ENCODE measurements at places on chromosomes 6 and 20.
A peak's percentile ranks its signal among the peaks of the same experiment; 100 is the strongest.

DNA sequence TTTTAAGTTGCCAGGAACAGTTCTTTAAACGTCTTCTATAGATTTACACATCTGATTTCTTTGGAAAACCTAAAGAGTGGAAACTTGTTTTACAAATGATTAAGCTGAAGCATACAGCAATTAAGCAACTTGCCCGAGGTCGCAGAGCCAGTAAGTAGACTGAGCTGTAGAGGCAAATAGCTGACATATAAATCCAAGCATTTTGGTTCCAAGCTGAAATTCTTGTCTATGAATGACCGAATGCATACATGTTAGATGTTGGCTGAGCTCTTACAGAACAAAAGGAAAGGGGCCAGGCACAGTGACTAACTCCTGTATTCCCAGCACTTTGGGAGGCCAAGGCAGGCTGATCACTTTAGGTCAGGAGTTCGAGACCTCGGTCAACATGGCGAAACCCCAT, 101.8 kb upstream of the SGK1 start:
- no peak for DNase-seq

DNA sequence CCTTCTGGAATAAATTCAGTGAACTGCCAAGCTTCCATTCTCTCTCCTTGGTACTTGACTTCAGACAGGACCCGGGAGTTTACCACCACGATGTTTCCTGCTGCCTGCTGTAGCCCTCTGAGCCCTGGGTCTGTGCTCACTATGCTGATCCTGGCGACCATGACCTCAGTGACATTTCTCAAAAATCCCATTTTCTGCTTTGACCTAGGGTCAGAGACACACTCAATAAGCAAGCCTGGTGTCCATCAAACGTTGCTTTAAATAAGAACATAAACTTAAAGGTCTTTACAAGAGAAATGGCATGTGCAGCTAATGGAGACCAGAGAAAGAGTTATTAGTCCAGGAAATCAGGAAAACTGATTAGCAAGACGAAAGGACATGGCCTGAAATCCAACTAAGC, 509.7 kb upstream of the SULF2 start:
- no peak for DNase-seq

DNA sequence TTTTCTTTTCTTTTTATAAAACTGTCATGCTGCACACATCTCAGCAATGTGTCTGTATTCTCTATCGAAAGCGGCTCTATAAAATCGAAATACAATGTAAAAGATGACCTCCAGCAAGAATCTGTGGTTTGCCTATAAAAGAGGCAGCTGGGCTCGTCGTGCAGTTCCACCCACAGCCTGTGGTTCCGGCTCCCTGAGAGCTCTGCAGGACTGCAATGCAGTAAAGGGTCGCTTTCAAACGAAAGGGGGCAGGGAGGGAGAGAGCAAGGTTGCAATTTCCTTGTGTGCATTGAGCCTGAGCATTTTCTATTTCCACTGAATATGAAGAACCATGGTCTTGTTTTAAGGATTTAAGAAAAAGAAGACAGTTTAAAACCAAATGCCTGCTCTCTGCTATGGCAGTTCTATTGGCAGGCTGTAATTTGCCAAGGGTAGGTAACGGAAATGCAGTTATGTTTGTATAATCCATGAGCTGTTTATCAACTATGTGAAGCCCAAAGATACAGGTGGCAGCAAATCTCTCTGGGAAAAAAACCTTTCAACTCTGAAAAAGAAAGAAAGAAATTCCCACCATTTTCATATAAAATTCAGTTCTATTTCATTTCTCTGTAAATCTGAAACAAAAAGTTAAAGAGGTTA, 236.5 kb downstream of the HACE1 start:
- no peak for DNase-seq

DNA sequence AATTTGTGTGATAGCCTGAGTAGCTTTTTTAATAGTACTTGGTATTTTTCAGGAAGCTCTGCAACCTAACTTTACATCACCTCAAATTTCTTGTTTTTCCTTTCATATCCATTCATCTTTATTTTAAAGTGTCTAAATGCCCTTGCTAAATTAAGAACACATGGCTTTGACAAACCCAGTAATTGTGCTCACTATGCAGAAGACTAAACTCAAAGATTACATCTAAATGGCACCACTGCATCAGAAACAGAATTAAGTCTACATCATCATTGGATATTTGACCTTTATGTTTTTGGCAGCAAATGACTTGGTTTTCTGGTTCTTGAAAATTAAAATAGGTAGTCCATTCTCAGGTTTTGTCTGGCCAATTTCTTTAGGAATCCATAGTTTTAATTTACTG, 69.6 kb upstream of the HDGFL1 start:
- DNase-seq: no peak

GRCh38 chr6:27759930-27760329, 152.3 kb downstream of the OR2B2 start:
- no peak for DNase-seq

DNA sequence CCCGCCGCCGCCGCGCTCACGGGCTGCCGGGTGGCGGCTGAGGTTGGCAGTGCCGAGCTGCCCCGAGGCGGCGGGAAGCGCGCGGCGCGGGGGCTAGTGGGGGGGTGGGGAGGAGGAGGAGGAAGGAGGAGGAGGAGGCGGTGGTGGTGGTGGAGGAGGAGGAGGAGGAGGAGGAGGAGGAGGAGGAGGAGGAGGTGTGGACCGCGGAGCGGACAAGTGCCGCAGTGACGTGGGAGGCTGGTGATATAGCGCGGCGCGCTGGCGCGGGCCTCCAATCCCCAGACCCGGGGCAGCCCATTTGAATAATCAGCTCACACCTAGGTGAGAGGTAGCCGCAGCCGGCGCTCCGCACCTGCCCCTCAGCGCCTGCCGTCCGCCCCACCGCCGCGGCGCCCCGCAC, at the start of gene FOXA2:
Gene FOXA2, minus strand, starts transcription at position 51 of the 400 bp plus-strand sequence. CDS start 294 bp downstream, outside the sequence.
- DNase-seq: peak; percentile 58

DNA sequence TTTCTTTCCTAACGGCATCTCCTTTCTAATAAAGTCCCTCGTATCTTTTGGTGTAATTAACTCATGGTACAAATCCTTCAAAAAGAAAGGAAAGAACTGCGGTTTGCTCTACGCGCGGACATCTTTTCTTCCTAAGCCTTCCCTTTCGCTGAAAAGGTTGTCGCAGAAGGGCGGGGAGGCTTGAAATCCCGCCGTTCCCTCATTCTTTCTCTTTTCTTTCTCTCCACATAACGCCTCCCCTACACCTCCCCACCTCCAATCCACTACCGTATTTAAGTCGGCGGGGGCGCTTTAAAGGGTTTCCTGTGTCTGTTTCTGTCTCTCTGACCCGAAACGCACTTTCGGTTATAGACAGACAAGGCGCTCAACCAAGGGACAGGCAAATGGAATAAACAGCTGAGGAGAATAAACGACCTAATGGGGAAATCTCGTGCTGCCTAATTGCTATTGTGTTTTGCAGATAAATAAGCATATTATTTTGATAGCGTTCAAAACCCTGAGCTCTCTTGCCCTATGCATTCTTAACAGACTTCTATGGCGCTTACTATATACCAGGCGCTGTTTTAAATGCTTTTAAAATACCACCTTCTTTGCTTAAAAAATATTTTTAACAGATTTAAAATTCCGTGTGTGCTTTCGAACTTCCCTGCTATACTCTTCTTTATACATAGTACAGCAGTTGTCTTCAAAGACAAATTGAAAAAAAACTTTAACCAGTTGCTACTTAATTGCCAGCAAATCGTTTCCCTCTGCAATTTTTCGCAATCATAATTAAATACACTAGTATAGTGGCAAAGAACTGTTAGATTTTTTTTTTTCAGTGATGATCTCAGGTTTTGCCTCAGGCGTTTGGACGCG, 2.5 kb upstream of the HEY2 start:
- no peak for DNase-seq

- DNase-seq: no peak
Observed at GRCh38 chr6:125020385-125020784, 58.1 kb downstream of the RNF217 start.

DNA sequence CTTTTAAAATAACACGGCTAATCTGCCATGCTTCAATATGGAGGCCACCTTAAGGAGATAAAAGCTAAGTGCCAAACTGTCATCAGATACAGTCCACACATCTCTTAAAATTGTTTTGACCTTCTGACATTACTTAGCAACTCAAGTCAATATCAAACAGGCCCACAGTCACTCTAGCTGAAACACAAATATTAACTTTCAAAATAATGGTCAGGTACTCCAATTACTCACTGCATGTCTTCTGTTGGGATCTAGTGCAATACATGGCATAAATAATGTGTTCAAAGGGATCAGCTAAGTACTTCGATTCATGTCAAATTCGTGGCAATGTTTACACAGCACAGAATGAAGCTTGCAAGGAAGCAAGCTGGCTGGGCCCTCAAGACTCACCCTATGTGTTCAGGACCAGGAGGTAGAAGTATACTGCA, 133.9 kb upstream of the BEND6 start:
- no peak for DNase-seq

DNA sequence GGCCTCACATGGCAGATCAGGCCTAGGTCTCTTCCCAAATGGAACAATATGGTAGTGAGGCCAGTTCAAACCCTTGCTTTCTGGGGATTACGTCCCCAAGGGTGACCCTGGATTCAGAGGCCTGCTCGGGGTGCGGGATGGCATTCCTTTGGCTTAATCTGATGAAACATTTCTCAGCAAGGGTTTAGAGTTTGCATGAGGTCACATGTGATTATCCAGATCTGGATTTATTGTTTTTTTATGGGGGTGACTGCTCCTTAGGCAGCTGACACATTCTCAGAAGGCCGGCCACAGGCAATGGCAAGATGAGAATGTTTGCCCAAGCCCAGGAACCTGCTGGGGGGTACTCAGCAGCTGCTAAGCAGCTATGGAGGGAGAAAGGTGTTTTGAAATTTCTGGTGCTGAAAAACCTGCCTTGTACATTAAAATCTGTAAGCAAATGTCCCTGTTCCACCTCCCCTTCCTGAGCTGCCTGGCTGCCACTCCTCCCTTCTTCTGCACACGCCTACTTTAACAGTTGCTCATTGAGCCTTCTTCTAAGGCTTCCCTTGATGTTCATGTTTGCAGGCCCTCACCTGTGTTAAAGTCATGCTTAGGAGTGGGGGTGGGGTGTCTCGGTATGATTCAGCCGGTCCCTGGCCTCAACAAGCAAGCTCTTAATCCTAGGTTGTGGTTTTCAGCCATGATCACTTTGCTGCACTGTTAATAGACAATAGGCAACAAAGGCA, 37.9 kb upstream of the FUCA2 start:
- no peak for DNase-seq

GRCh38 chr20:49882171-49882970, 33.0 kb downstream of the SPATA2 start:
- no peak for DNase-seq

- DNase-seq: no peak
Observed at GRCh38 chr6:1049900-1050299, 262.0 kb upstream of the FOXQ1 start.

DNA sequence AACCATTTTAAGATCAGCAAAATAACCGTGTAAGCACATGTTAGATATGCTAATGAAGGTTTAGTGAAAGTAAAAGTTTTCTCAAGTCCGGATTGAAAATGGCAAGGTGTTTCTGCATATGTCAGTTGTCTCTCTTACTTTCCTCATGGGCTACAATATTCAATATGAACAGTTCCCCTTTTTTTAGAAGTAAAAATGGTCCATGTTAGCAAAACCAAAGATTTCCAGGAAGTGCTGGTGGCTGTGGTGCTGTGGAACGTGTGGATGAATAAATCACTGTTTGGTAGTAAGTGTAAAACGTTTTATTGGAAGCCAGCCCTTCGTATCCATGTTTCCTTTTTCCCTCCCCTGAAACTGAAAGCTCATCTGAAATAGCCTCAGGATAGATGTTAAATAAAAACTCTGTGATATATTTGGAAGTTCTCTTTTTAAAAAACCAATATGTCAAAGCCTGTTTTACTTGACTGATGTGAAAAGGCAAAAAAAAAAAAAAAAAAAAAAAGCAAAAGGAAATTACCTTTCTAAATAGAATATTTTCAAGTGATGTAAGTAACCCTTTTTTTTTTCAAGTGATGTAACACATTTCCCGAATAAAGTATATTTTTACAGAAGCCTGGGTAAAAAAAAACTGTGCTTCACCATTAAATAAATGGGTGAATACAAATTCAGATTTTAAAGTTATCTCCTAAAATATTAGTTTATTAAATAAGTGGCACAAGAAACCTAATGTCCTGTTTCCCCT, 41.9 kb downstream of the PLEKHG1 start:
- no peak for DNase-seq

DNA sequence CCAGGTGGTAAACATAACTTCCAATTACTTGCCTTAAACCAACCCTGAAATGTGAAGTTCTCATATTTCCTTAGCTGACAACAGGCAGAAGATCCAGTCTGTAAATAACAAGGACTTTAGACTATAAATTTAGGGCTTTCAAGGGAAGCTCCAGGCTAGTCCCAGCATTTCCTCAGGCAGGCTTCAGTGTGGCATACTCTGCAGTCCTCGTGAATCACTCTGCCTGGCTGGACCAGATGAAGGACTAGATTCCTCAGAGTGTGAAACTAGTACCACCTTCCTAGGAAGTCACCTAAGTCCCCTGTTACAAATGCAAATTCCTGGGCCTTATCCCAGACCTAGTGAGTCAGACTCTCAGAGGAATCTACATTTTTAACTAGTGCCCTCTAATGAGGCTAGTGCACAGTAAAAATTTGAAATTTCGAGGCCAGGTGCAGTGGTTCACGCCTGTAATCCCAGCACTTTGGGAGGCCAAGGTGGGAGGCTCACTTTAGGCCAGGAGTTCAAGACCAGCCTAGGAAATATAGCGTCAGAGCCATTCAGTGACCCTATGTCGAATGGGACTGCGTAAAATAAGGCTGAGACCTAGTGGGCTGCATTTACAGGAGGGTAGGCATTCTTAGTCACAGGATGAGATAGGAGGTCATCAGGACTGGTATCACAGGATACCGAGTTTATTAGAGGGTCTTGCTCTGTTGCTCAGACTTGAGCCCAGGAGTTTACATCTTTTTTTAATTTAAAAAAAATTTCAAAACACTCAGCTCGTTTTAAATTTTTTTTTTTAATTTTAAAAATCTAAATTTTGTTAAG, 279.6 kb upstream of the JARID2 start:
- DNase-seq: no peak

DNA sequence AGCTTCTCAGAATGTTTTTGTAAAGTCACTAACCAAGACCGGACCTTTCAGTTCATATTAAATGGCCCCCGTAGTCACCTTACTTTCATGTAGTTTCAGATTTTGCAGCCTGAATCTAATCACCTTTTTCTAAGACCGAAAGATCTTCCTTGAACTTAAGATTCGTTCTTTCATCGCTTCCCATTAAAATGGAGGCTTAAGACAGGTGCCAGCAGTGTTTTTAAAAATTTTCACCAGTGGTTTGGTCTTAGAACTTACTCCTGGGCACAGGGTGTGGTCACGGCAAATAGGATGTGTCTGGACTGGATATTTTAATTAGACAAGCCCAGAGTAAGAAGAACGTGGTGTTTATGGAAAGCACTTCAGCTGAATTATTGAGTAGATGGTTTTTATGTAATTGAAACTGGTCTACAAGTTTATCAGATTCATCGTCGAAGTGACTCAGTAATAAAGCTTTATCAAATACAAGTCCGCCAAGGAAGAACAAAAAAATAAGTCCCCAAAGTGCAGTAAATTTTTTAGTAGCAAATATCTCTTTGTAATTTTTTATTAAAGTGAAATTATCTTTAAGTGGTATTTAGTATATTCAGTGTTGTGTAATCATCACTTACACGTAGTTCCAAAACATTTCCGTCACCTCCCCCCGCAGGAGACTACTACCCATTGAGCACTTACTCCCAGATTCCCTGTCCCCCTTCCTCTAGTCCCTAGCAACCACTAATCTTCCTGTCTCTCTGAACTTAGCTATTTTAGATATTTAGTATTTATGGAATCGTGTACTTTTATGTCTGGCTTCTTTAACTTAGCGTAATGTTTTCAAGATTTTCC, 868 bp downstream of the SRSF3 start:
- no peak for DNase-seq

All from NCI-H1092 (cell line).